ENCODE measurements at places on chromosomes 13 and 19. TPM values are rescaled to one million over a fixed set of nuclear protein-coding genes. Genes with fewer than 3 reads are reported as not detected.

CPT1C gene
- total RNA-seq = 21.6 TPM

TMC4 gene
- total RNA-seq = not detected

RASGRP4 gene
- not detected for total RNA-seq

ONECUT3 gene
- total RNA-seq = not detected

SIRT6 gene
- 8.8 TPM for total RNA-seq

GPR12 gene
- total RNA-seq = not detected

ZNF813 gene
- total RNA-seq = 4.9 TPM

GRIN2D gene
- 0.26 TPM for total RNA-seq

SACS gene
- total RNA-seq = 78.3 TPM

PRODH2 gene
- total RNA-seq = not detected

TPRX2 gene
- not detected for total RNA-seq

GPC5 gene
- not detected for total RNA-seq

ZNF541 gene
- total RNA-seq = 0.13 TPM

TSHZ3 gene
- 5.7 TPM for total RNA-seq

ZNF98 gene
- total RNA-seq = 0.54 TPM

KCNN1 gene
- total RNA-seq = not detected
